Islet precursor cell (in vitro differentiated cells): ENCODE measurements at places on chromosomes 5 and 9.

GRCh38 chr5:37206736-37207135 is 42.4 kb downstream of the CPLANE1 start:
- DNase-seq = no peak

DNA sequence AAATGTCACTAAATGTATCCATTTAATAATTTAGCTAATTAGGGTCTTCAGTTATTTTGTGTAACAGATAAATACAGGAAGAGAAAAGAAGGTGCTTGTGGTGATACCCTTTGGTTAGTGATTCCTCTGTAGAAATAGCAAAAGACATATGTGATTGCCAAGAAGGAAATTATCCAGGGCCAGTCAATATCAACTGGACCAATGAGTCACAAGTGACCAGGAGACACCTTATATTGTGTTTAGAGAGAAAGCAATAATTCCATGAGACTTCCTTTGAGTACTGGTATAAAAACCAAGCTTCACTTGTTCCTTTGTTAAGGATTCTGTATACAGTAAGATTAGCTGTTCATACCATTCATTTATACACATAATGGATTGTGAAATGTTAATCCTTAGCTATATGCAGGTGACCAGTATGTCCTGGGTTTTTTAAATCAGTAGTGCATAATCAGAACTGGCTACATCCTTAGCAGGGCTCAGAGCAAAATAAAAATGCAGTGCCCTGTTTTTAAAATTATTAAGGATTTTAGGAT is 11.7 kb upstream of the F2R start:
- no peak for DNase-seq

- peak; percentile 19 for DNase-seq
Observed at GRCh38 chr5:80231243-80231642, 24.6 kb downstream of the SERINC5 start.

GRCh38 chr9:124218438-124218982 is 39.2 kb upstream of the NEK6 start:
- peak; percentile 71 for DNase-seq

DNA sequence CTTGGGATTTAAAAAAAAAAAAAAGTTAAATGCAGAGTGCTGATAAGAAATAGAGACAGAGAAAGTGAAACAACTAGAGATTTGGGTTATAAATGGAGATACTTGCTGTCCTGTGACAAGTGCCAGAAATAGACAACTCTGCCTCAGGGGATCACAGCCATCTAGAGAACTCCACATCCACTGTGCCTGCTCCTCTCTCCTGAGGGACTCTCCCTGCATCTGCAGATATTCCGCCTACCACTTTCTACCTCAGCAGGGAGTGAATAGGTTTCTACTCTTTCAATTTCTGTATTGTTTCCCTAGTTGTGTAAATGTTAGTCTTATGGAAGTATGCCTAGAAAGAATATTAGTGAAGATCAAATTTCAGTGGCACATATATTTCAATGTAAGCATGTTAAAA is 307.2 kb downstream of the HTR1A start:
- DNase-seq = peak; percentile 53

- no peak for DNase-seq
Observed at GRCh38 chr9:93655621-93656425, 79.4 kb downstream of the PHF2 start.

GRCh38 chr9:92846662-92847145 is 31.1 kb downstream of the ZNF484 start:
- no peak for DNase-seq

GRCh38 chr5:137336161-137336560 is 163.0 kb downstream of the SPOCK1 start:
- peak; percentile 73 for DNase-seq
